GM03348 (cell line): ENCODE measurements at places on chromosomes 6 and 20.

- DNase-seq = no peak
Measured at GRCh38 chr6:33297406-33297955, 1.3 kb downstream of the RGL2 start.

DNA sequence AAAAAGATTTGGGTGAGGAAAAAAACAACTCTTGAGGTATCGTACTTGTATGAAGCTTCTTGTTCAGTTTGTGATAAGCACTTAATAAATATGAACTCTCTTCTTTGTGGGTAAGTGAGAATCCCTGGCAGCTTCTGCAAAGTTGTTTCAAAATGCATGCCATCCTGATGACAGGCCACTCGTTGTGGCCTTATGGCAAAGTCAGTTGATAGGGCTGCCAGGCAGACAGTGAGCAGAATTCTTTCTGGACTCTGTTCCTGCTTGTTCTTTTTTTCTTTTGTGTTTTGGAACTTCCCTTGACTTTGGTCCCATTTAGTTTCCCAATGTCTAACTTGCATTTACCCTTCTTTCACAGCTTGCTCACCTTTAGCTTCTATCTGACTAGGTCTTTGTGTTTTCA is 983.5 kb upstream of the FLRT3 start:
- peak; percentile 2 for DNase-seq

GRCh38 chr6:121334299-121335086 is at the start of gene TBC1D32:
Gene TBC1D32, minus strand, starts transcription at chr6:121334480. Its CDS starts 50 bp downstream, at chr6:121334430.
- DNase-seq = peak; percentile 99

GRCh38 chr20:1831096-1831495 is 64.1 kb upstream of the SIRPA start:
- no peak for DNase-seq
